Stimulated activated CD8-positive, alpha-beta memory T cell treated with anti-CD3 and anti-CD28 coated beads, Interleukin-4, amount 100 ng/mL, for 1 hour (primary cell): ENCODE measurements at places on chromosomes 7 and 10.

DNA sequence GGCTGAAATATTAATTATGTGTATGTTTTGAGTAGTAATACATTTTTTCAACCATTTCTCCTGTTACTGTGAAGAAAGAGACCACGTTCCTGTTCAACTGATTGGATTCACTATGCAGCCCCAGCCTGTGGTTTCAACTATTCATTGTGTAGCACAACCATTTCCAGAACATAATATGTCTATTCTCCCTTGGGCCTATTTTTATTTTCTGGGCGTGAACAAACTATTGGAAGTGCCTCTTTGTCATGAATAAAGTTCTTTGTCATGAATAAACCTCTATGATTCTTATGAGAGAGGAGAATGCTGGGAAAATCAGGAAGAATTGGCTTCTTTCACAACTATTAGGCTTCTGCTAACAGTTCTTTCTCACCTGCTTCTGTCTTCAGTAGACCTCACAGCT is 152.4 kb downstream of the GNAT3 start:
- no peak for DNase-seq

- no peak for DNase-seq
Observed at GRCh38 chr10:42475168-42476098, 162.9 kb downstream of the ZNF33B start.

GRCh38 chr10:111785921-111786320 is 397.6 kb downstream of the GPAM start:
- no peak for DNase-seq

DNA sequence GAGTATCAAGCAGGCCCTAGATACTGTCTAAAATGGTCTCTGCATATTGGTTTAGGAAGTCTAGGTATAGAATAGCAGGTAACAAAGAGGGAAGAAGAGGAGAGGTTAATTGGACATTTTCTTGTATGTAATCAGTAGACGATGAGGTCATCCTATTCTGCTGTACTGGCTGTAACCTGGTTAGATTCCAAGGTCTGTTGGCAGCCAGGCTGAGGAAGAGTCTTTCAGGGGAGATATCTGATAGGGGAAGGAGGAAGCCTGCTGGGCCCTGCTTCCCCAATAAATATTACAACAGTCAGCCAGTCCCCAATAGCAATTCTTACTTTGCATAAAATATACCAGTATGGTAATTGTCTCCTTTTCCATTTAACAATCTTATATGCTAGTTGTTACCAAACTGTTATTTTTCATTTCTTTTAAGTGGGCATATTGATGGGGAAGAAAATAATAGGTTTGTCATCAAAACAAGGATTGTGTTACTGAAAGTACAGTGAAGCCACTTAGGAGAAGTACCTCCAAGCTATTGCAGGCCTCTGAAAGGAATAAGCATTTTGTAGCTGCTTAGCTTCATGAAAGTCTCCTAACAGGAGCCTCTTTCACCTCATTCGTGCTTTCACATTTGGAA is 186.4 kb downstream of the LRRC4 start:
- no peak for DNase-seq

DNA sequence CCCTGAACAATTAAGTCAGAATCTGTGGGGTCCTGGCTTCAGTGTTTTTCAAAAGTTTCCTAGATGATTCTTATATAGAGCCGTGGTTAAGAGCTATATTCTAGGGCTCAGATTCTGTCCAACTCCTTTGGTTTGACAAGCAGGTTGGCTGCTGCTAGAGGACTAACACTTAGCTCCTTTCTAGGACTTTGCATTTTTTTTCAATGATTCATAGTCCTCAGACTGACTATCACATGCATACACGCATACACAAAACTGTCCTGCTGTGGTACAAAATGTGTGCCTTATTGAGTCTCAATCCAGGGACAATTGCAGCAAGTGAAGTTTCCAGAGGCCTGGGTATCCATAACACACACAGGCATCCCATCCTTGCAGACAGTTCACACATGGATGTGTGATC is 392.0 kb downstream of the NRG3 start:
- no peak for DNase-seq
